ENCODE measurements at places on chromosomes 16 and 17. TPM values are rescaled to one million over a fixed set of nuclear protein-coding genes. Genes with fewer than 3 reads are reported as not detected.

GRCh38 chr17:77839698-77840512, 118.6 kb upstream of the TNRC6C start:
- H3K4me1 ChIP-seq, result peaks cover 24% of the 10 kb centered on the region
- DNase-seq, result no peak
- no peak overlapping the region for H3K4me3 ChIP-seq
- no peaks in the 10 kb centered on the region for H3K36me3 ChIP-seq
- H3K27ac ChIP-seq, result no peak overlapping the region

DNA sequence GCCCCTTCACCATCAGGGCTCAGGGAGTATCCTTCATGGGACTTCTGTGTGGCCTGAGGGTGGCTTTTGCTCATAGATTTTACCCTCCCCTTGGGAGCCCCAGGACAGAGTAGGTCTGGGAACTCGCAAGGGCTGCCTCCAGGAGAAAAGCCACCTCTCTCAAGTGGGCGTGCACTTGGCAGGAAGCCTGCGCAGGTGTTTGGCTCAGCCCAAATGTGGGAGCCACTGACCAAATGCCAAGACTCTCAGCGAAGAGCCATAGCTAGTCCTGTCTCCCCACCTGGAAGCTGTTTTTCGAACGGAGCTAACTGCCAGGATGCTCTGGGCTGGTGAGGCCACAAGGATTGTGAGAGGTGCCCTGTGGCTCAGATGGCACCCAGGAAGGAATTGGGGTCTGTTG, 2.0 kb upstream of the HSD17B2 start:
- H3K36me3 ChIP-seq, result no peaks in the 10 kb centered on the region
- no peak overlapping the region for H3K27ac ChIP-seq

The ITGAL gene
- 339 TPM for total RNA-seq

- H3K27me3 ChIP-seq, result peaks cover 96% of the 10 kb centered on the region
- H3K4me3 ChIP-seq, result no peak overlapping the region
- DNase-seq, result no peak
- H3K27ac ChIP-seq, result no peak overlapping the region
These were observed 2.0 kb downstream of the SLC13A5 start for GRCh38 chr17:6711081-6711674.

DNA sequence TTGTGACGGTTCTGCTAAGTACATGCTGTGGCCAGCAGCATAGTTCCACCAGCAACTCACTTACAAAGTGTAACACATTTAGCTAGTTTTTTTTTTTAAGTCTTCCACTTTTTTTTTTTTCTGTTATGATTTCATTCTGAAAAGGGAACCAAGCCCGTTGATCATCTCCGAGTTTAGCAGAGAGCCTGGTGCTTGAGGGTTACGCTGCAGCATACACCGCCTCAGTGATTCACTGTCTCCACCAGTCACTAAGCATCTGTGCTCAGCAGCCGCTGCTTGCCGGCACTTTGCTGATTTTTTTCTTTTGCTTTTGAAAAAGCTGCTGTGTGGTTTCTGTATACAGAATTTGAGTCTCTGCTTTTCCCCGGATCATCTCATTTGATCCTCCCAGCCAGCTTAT, 194.5 kb upstream of the CDH13 start:
- no peak for DNase-seq
- H3K36me3 ChIP-seq, result no peaks in the 10 kb centered on the region
- peaks cover 9% of the 10 kb centered on the region for H3K27me3 ChIP-seq
- H3K4me3 ChIP-seq, result no peak overlapping the region
- H3K4me1 ChIP-seq, result no peaks in the 10 kb centered on the region

The CTRB1 gene
- total RNA-seq, result not detected

GRCh38 chr17:74181341-74181740, 22.1 kb upstream of the RPL38 start:
- no peaks in the 10 kb centered on the region for H3K36me3 ChIP-seq
- no peak overlapping the region for H3K27ac ChIP-seq
- H3K27me3 ChIP-seq, result peaks cover 69% of the 10 kb centered on the region
- H3K4me1 ChIP-seq, result peaks cover 7% of the 10 kb centered on the region

DNA sequence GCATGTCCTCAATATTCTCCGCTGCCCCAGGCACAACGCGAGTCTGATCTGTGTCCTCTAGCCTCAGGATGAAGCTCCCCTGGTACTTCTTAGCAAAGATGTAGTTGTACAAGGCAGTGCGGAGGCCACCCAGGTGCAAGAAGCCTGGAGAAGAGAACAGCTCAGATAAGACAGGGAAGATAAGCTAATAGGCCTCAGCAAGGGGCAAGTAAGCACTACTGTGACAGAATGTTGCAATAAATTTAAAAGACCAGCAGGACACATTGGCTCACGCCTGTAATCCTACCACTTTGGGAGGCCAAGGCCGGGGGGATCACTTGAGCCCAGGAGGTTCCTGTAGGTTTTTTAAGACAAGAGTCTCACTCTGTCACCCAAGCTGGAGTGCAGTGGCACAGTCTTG, 5.0 kb downstream of the EARS2 start:
- H3K36me3 ChIP-seq, result no peaks in the 10 kb centered on the region
- no peaks in the 10 kb centered on the region for H3K27me3 ChIP-seq
- peaks cover 20% of the 10 kb centered on the region for H3K4me1 ChIP-seq
- H3K27ac ChIP-seq, result no peak overlapping the region

- DNase-seq, result no peak
- H3K27ac ChIP-seq, result no peak overlapping the region
- H3K27me3 ChIP-seq, result no peaks in the 10 kb centered on the region
- no peak overlapping the region for H3K4me3 ChIP-seq
These were observed 189.4 kb downstream of the RAB11FIP4 start for GRCh38 chr17:31580706-31581490.

DNA sequence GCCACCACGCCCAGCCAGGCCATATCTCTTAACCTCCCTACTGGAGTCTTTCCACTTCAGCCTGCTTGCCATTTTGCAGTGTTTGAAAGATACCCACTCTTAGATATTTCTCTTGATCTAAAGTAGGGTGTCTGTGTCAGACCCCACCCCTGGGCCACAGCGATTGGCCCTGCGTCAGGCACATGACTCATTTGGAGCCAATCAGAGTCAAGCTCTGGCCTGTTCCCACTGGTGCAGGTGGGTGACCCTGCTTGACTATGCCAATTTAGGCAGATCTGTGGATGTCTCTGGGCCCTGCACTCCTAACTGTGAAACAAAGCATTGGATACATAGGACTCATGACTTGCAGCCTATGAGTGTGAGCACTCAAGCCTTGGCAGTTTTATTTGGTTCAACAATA, 27.6 kb downstream of the FOXL1 start:
- peaks cover 10% of the 10 kb centered on the region for H3K27me3 ChIP-seq
- H3K4me1 ChIP-seq, result peaks cover 9% of the 10 kb centered on the region

The KRTAP3-2 gene
- not detected for total RNA-seq

The PRR35 gene
- total RNA-seq, result not detected

All from naive thymus-derived CD8-positive, alpha-beta T cell (primary cell).